ENCODE measurements at places on chromosomes 2 and 18.

- no peak for DNase-seq
These were observed 255.4 kb downstream of the NDUFA10 start for GRCh38 chr2:239769554-239770245.

- no peak for DNase-seq
These were observed 26.2 kb upstream of the SPOPL start for GRCh38 chr2:138475277-138475776.

DNA sequence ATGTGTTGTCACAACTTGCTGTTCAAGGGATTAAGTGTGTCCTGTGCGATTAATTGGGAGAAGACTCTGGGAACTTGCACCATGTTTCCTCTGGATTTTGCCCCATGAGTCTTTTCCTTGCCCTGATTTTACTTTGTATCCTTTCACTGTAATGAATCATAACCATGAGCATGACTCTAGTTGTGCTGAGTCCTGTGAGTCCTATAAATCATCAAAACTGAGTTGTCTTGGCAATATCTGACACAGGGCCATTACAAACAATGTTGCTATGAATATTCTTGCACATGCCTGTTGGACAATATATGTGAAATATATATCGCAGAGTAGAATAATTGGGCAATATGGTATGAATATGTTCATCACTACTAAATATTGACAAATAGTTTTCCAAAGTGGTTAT, 56.5 kb upstream of the COL5A2 start:
- DNase-seq = no peak

- no peak for DNase-seq
These were observed 80.3 kb downstream of the SPP2 start for GRCh38 chr2:234130777-234131181.

DNA sequence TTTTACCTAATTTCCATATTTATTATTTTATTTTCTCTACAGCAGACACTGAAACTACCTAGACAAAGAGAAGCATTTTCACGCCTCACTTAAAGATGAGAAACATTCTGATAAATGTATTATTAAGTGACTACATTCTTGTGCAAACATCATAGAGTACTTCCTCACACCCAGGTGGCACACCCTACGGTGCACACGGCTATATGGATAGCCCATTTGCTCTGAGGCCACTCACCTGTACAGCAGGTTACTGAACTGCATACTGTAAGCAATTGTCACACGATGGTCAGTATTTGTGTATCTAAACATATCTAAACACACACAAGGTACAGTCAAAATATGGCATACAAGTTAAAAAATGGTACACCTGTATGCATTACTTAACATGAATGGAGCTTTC, 481.4 kb downstream of the CMPK2 start:
- DNase-seq = no peak

- DNase-seq = no peak
These were observed 81.9 kb downstream of the CDH2 start for GRCh38 chr18:28095041-28095440.

DNA sequence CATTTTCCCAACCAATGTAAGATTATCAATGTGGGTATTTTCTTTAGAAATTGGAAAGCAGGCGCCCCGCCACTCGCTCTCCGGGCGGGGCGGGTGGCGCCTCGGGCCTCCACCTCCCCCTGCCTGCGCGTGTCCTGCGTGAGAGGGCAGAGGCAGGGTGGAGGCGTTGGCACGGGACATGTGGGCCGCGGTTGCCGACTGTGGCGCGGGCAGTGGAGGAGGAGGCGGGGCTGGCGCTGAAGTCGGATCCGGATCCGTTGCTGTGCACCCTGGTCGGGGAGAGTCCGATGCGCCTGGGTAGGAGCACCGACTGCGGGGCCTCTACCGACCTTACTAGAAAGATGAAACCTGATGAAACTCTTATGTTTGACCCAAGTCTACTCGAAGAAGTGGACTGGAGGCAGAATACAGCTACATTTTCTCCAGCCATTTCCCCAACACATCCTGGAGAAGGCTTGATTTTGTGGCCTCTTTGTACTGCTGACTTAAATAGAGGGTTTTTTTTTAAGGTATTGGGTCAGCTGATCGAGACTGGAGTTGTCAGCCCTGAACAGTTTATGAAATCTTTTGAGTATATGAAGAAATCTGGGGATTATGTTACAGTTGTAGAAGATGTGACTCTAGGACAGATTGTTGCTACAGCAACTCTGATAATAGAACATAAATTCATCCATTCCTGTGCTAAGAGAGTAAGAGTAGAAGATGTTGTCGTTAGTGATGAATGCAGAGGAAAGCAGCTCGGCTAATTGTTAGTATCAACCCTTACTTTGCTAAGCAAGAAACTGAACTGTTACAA, 37.9 kb downstream of the PMS1 start:
- DNase-seq = no peak

DNA sequence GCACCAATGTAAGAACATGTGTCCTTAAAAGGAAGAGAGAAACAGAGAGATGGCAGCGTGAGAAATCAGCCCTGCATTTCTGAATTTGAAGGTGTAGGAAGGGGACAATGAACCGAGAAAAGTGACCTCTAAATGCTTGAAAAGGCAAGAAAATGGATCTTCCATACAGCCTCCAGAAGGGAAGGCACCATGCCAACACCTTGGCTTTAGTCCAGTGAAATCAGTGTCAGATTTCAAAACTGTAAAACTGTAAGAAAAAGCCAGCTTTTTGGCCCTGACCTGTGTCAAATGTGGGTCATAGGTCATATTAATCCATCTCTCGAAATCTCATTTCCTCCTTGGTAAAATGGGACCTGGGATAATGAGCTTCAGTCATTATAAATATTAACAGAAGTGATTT, 762.3 kb downstream of the DCDC2C start:
- no peak for DNase-seq

DNA sequence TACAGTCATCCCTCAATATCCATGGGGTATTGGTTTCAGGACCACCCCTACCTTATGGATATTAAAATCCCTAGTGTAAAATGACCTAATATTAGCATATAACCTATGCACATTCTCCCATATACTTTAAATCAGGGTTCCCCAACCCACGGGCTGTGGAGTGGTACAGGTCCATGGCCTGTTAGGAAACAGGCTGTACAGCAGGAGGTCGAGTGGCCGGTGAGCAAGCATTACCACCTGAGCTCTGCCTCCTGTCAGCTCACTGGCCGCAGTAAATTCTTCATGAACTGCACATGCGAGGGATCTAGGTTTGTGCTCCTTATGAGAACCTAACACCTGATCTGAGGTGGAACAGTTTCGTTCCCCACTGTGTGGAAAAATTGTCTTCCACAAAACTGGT, 73.8 kb downstream of the RIF1 start:
- DNase-seq = no peak

- DNase-seq = no peak
These were observed 18.1 kb downstream of the BCL2L11 start for GRCh38 chr2:111138839-111139238.

DNA sequence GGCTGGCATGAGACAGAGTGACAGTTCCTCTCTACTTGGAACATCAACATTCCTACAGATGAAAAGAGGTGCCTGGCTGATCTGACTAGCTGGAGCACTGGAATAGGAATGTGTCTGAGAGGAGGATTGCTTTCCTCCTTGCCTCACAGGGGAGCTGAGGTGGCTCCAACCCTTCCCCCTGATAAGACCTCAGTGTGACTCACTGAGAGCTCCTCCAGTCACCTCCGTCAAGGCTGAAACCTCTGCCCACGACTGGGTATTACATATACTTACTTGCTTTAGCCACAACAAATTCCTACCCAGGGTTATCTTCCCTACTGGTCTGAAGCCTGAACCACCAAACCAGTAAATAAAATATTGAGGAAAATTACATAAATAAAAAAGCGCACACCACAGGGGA, 342.7 kb upstream of the REG3G start:
- DNase-seq = no peak

- no peak for DNase-seq
These were observed 45.5 kb downstream of the ARHGEF4 start for GRCh38 chr2:130882111-130882690.

- DNase-seq = no peak
These were observed 125.9 kb upstream of the NDUFV2 start for GRCh38 chr18:8976606-8977005.

DNA sequence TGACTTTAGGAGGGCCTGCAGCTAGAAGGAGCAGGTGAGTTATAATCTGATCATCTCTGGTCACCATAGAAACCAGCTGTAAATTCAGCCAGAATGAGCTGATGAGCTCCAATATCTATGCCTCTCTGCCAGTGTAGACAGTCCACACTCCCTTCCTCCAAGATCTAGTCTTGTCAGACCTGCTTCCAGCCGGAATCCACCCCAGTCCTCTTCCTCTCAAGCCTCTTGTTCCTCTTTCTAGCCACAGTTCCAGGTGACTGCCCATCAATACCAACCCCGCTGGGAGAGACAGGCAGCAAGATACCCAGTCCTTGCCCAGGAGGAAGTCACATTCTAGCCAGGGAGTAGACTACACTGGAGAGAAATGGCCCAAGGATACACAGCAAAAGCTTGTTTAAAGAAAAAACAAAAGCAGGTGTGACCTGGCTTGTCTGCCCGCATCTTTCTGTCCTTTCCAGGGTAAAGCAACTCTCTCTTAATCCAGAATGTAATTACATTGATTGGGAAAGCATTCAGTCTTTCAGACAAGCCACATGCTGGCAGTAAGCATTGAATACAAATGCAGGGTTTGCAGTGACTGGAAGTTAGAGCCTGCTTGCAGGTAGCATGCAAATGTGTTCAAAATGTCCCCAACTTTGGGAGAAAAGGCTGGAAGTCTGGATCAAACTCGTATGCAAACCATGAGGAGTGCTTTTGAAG, 9.0 kb upstream of the SLC35F6 start:
- no peak for DNase-seq

Measured in stimulated activated CD4-positive, alpha-beta T cell treated with anti-CD3 and anti-CD28 coated beads, Interleukin-1b, Interleukin-23, amount 100 ng/mL, for 1 hour (primary cell).